ENCODE measurements at places on chromosomes 11 and 22.

- DNase-seq = no peak
Observed at GRCh38 chr11:113546757-113547507, 71.7 kb upstream of the DRD2 start.

DNA sequence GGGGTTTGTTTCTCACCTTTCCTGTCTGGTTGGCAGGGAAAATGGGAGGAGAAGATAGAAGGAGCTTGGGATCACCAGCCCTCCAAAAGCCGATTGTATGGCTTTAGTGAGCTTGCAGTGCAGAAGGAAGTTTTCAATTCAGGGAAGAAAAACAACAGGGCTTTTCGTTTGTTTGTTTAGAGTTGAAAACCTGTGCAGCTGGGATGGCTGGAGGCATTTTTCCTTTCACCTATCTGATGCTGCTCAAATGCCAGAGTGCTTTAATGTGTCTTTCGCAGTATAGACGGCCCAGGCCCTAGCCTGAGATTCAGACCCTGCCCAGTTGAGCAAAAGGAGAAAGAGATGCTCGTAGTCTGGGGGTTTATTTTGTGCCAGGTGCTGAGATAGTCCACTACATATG is 87.9 kb downstream of the INSC start:
- no peak for DNase-seq

DNA sequence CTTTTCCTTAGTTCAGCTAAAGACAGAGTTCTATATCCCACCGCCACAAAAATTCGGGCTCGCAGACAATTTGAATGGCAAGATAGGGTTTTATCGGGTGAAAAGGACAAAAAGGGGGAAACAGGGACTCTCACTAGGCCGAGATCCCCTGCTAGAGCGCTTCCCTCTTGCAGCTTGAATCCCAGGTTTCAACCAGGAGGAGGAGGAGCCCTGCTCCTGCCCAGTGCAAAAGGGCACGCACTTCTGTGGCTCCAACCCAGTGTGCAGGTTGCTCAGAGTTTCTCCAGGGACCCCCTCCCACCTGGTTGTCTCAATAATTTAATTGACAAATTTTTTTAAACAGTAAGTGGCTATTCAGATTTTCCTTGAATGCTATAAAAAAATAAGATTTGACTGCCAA is 152.6 kb upstream of the LUZP2 start:
- DNase-seq = no peak

- no peak for DNase-seq
Observed at GRCh38 chr11:46901156-46901555, 17.2 kb downstream of the LRP4 start.

Measured in esophagus squamous epithelium (tissue), 5 donors.